Left colon (tissue), 2 donors: ENCODE measurements at places on chromosomes 1 and 21. TPM values are rescaled to one million over a fixed set of nuclear protein-coding genes. Genes with fewer than 3 reads are reported as not detected.
A peak's percentile ranks its signal among the peaks of the same experiment; 100 is the strongest.

- DNase-seq: no peak
Measured at GRCh38 chr21:42878678-42878992, 704 bp downstream of the WDR4 start.

DNA sequence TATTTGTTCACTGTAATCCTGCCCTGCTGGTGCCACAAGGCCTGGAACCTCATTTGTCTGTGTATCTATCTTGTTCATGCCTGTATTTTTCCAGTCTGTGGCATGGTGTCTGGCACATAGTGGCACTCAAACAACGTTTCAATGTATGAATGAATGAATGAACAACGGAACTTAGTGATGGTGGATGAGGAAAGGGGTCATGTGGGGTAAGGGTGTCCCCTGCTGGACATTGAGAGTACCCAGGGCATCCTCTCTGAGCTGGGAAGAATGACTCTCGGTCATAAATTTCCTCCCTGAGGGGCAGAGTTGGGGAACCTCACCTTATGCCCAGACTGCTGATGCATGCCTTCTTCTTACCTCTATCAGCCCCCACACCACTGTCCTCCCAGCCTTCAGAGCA, 18.9 kb upstream of the ZNF683 start:
- no peak for DNase-seq

DNA sequence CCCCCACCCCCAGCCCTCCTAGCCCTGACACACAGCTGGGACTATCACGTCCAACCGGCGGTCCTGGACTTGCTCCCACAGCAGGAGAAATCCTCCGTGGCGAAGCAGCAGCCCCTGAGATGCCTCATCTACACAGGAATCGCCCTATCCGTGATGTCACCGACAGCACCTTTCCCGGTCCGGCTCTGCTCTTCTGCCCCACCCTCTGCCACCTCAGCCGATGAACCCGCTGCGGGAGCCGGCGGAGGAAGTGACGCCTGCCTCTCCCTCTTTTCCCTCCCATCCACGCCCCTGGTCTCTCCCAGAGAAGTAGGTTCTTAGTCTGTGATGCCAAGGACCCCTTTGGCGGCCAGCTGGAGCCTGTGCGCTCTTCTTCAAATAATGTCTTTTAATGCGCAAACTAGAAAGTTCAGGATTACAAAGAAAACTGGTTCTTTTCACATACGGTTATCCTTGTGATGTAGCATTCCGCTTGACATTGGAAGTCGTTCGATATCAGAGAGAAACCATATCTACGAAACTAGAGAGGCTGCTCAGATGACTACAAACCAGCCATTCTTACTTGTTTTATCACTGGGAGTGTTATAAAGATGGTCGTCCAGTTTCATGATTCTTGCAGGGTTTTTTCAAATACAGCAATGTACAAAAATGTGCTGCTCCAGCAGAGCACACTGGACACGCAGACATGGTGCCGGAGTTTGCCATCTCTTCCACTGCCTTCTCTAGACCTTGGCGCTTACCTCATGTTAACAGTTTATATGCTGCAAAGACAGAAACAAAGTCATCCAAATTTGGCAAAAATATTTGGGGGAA, 120.3 kb downstream of the PPIAL4G start:
- DNase-seq: peak; percentile 87

DNA sequence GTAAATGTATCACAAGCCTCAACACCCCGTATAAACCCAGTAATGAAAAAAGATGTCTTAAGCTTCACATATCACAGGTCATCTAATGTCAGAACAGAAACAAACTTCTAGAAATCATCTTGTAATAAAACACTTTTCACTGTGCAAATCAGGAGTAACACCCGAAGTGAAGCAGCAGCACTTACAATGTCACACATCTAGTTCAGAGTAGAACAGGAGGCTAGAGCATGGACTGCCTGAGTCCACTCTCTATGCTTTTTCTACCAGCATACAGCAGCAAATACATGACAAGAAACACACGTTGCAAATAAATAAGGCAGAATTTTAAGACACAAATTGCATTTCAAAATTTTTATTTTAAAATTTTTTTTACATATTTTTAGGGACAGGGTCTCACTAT, 57.2 kb downstream of the AKT3 start:
- DNase-seq: no peak

- no peak for DNase-seq
Measured at GRCh38 chr1:58500043-58500442, 46.5 kb downstream of the OMA1 start.

DNA sequence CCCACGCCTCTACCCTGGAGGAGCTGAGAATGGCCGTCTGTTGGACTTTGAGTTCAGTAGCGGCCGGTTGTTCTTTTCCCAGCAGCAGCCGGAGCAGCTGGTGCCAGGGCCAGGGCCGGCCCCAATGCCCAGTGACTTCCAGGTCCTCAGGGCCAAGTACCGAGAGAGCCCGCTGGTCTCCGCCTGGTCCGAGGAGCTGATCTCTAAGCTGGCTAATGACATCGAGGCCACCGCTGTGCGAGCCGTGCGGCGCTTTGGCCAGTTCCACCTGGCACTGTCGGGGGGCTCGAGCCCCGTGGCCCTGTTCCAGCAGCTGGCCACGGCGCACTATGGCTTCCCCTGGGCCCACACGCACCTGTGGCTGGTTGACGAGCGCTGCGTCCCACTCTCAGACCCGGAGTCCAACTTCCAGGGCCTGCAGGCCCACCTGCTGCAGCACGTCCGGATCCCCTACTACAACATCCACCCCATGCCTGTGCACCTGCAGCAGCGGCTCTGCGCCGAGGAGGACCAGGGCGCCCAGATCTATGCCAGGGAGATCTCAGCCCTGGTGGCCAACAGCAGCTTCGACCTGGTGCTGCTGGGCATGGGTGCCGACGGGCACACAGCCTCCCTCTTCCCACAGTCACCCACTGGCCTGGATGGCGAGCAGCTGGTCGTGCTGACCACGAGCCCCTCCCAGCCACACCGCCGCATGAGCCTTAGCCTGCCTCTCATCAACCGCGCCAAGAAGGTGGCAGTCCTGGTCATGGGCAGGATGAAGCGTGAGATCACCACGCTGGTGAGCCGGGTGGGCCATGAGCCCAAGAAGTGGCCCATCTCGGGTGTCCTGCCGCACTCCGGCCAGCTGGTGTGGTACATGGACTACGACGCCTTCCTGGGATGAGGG, 28.5 kb upstream of the SPSB1 start:
- DNase-seq: no peak

GRCh38 chr21:36184545-36184944, 27.9 kb downstream of the DOP1B start:
- DNase-seq: no peak

GRCh38 chr1:194024659-194025058, 838.2 kb upstream of the B3GALT2 start:
- DNase-seq: no peak

DNA sequence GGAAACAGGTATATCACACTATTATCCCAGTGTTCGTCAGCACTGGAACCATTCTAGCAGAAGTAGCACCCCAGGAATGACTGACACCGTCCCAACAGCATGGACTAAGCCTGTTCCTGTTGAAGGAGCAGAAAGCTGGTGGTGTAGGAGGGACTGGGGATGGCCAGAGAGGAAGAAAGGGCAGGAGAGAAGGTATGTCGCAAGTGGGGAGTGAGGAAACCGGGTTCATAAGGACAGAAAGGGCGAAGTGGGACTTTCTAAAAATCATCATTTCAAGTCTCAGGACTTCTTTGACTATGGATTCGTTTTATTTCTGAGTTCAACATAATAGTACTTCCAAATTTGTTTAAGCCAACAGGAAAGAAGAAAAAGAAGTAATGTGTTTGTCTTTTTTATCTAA, 19.7 kb upstream of the MX1 start:
- DNase-seq: no peak

DNA sequence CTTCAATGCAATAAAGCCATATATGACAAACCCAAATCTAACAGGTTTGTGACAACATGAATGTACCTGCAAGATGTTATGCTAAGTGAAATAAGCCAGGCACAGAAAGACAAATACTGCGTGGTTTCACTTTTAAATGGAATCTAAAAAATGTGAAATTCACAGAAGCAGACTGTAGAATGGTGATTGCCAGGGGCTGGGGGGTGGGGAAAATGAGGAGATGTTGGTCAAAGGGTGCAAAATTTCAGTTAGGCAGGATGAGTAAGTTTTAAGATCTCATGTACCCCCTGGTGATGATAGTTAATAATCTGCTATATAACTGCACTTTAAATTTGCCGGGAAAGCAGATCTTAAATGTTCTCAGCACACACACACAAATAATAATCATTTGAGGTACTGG, 160.5 kb downstream of the PTBP2 start:
- no peak for DNase-seq

GRCh38 chr1:178609015-178609414, 96.1 kb downstream of the TEX35 start:
- no peak for DNase-seq

- DNase-seq: no peak
Measured at GRCh38 chr1:197441999-197442414, 174.0 kb downstream of the CRB1 start.

DNA sequence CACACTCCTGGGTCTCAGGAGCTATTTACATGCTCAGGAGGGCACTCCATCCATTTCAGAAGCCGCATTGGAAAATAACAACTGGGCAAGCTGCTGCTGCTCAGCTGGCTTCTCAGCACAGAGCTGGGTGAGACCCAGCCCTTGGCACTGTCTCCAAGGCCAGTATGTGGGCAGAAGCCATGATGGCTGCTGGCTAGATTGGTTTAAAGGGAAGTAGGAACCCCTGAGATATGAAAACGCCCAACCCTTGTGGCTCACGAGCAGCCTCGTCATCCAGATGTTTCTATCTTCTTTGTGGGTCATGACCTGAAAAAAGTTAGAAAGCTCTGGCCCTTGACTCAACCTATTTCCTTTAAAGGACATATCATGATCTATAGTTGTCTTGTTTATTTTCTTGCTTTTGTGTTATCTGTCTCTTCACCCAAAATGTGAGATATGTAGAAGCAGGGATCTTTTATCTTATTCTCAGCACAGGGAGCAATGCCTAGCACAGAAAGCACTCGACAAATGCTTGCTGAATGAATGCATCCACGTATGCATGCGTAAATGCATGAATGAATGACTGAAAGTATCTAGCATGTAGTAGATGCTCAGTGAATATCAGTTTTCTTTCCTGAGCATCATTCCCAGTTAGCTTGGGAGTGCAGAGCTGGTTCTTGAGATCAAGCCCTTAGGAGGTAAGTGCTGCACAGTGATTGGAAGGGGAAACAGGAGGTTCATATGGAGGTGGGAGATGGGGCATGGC, 11.6 kb downstream of the MYBPH start:
- DNase-seq: no peak

DNA sequence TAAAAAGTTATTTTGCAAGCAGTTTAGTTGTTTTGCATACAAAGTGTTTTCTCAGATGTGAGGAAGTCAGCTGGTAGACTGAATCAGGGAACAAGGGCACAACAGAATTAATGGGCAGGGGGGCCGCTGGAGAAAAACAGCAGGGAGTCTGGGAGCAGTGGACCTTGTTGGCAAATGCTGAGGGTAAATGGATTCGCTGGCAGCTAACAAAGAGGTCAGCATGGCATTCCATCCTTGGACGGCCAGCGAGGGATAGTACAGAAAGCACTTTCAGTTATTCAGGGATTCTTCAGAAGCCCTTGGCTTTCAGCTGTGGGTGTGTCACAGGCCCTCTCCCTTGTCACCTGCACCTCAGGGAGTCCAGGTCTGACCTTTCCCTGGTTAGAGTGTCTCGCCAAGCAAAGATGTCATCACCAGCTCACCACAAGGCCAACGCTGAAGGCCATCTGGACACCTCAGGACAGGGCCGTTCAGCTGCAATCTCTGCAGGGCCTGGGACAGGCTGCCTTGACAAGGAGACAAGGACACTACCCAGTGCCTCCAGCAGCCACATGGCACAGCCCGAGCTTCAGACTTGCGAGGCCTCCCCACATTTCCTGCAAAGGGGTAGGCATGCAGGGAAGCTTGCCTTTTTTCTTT, 90.4 kb downstream of the KCNN3 start:
- no peak for DNase-seq

DNA sequence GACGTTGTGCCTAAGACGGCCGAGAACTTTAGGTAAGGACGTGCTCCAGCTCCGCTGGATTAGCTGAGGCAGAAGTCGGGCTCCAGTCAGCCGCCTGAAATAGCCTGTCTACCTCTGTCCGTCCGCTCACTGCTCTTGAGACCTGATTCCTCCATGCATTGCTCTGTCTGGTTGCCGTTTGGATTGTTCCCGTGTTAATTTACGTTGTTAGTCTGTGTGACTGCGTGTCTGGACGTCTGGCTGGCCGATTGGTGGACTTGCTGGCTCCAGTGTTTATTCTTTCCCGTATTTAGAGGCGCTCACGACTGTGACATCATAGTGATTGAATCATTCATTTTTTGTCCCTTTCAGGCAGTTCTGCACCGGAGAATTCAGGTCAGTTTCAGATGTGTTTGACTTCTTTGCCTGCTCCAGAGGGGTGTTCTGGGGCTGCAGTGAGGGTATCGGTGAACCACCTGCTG, 684 bp downstream of the PPIH start:
- DNase-seq: no peak

DNA sequence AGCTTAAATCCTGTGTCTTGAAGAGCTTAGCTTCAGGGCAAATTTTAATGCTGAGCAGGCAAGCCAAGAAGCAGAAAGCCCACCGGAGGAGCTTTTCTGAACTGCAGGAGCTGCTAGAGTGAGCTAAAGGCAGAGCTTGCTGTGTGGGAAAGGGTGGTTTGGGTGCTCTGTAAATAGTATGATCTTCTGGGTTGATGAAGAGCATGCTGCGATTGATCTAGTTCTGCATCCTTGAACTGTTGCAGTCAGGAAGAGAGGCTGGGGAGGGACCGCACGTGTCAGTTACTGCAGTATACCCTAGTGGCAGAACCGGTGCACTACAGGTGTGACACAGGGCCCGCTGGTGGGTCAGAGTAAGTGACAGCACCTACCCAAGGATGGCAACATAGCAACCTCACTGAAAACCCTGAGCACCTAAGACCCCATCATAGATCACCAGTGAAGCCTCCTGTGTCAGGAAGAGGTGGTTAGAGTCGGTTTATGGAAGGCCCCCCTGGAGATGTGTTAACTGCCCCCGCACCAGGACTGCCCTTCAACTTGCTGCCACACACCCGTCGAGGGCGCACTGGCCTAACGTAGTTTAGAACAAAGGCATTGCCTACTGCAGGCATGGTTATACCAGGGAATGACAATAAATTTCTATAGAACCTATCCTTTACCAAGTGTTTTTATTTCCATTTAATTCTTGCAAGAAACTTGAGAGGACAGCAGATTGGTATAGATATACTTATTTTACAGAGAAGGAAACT, 146.0 kb upstream of the KIAA0040 start:
- DNase-seq: no peak

DNA sequence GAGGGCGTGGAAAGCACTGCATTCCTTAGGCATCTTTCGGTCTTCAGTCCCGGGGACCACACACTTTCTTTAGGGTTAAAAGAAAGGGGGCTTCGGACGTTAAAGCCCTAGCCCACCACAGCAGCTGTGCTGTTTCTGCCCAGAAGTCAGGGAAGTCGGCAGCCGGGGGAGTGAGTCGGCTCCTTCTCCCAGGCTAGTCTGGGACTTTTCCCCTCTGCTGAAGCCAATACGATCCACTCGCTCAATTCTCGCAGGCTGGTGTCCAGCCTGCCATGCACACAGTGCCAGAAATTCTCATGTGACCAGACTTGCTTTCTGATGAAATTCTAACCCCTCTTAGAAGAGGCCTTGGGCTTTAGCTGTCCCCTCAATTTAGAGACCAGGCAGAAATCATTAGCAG, 67.7 kb downstream of the BCAR3 start:
- no peak for DNase-seq

The BNIPL gene
- total RNA-seq: 0.61 TPM

The KLF18 gene
- total RNA-seq: not detected

The ALDH9A1 gene
- total RNA-seq: 63.8 TPM

The LRRC38 gene
- not detected for total RNA-seq

The CD1B gene
- total RNA-seq: not detected

The CASZ1 gene
- total RNA-seq: 63.8 TPM

The PRRC2C gene
- total RNA-seq: 122 TPM

The DNAJC28 gene
- 2.5 TPM for total RNA-seq

The RAB13 gene
- 61.3 TPM for total RNA-seq

The ARTN gene
- total RNA-seq: 5.3 TPM
